ENCODE measurements at places on chromosomes 11 and 22.

- DNase-seq = peak; percentile 79
Measured at GRCh38 chr11:95849087-95849825, 59.0 kb downstream of the CEP57 start.

- peak; percentile 76 for DNase-seq
Measured at GRCh38 chr11:129825380-129825779, 9.7 kb downstream of the TMEM45B start.

GRCh38 chr11:98940913-98941312 lies 79.8 kb upstream of the CNTN5 start:
- no peak for DNase-seq

- no peak for DNase-seq
Measured at GRCh38 chr11:18608376-18608775, 8.8 kb downstream of the MISFA start.

- no peak for DNase-seq
Measured at GRCh38 chr11:73029403-73029802, 112.7 kb downstream of the FCHSD2 start.

DNA sequence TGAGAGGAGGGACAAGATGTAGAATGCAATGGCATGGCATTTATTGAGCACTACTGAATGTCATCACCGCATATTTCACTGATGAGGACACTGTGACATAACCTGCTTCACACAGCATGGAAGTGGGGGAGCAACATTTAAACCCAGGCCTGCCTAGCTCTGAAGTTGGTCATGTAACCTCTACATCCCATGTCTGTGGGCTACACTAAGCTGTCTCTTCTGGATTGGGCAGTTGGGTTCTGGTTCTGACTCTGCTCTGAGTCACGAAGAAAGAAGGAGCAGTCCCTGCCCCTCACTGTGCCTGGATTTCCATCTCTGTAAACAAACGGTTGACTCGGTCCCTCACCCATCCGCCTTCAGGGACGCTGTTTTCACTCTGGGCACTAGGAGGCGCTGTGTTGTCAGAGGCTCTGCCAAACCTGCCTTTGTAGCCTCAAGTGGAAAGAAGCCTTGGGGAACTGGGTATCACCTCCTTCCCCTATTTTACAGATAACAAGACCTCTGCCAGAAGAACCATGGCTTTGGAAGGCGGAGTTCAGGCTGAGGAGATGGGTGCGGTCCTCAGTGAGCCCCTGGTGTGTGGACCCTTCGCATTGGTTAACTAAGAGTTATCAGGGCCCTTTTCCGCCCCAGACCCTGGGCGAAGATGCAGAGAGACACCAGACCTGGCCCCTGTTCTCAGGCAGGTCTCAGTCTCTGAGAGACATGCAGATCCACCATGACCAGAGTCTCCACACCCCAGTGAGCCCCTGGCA lies 12.7 kb upstream of the ARHGEF17 start:
- peak; percentile 69 for DNase-seq

- DNase-seq = no peak
Measured at GRCh38 chr11:79857377-79858214, 416.8 kb upstream of the TENM4 start.

GRCh38 chr11:2128511-2129307 lies 10.5 kb downstream of the IGF2 start:
- no peak for DNase-seq

- DNase-seq = no peak
Measured at GRCh38 chr11:6736495-6737121, 35.2 kb downstream of the OR2AG2 start.

GRCh38 chr11:16805938-16806337 lies 67.5 kb downstream of the C11orf58 start:
- DNase-seq = no peak

DNA sequence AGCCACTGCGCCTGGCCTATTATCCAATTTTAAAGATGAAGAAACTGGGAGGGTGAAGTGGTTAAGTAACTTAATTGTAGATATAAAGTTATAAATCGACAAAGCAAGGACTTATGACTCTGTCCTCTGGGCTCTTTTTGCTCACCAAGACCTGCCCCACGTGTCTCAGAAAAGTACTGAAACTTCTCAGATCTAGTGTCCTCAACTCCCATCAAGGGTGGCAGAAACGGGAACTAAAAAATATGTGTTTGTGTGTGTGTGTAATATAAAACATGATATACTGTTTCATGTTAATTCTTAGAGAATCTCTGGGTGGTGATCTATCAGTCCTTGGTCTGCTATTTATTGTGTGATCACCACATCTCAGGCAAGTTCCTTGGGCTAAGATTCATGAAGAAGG lies 104.9 kb downstream of the GAB2 start:
- no peak for DNase-seq

DNA sequence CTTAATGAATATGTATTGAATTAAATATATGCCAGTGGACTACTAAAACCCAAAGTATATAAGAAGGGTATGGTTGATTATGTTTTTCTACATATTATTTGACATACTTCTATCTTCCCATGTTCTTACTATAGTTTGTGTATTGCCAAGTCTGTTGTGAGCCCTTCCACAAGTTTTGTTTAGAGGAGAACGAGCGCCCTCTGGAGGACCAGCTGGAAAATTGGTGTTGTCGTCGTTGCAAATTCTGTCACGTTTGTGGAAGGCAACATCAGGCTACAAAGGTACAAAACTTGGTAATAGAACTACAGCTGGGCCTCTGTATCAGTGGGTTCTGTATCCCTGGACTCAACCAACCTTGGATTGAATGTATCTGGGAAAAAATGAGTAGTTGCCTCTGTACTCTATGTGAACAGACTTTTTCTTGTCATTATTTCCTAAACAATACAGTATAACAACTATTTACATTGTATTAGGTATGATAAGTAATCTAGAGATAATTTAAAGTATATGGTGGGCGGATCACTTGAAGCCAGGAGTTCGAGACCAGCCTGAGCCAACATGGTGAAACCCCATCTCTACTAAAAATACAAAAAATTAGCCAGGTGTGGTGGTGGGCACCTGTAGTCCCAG lies 38.7 kb upstream of the TTC36 start:
- peak; percentile 85 for DNase-seq
